ENCODE measurements at places on chromosomes 7 and 10.

GRCh38 chr7:127208860-127209259 is 43.9 kb downstream of the GRM8 start:
- no peak for DNase-seq
- no peaks in the 10 kb centered on the region for H3K4me1 ChIP-seq
- no peaks in the 10 kb centered on the region for H3K27me3 ChIP-seq
- no peaks in the 10 kb centered on the region for H3K36me3 ChIP-seq
- no peak overlapping the region for H3K27ac ChIP-seq
- no peak overlapping the region for H3K4me3 ChIP-seq

- no peaks in the 10 kb centered on the region for H3K4me1 ChIP-seq
- no peak overlapping the region for H3K4me3 ChIP-seq
- no peak overlapping the region for H3K27ac ChIP-seq
These were observed 139.4 kb downstream of the SVIL start for GRCh38 chr10:29495366-29495765.

DNA sequence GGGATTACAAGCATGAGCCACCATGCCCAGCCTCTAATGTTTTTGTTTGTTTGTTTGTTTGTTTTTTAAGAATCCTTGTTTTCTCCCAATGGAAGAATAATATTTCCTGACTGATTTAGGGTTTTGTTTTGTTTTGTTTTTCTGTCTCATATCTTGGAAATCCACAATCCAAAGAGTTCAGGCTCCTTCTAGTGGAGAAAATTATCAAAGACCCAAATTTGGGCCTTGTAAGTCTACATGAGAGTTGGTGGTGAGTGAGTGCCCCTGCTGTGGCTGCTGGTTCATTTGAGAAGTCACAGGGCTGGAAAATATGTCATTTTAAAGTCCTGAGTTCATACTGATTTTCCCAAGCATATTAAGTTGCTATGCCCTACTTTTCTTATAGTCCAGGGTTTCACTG is 33.5 kb upstream of the KLHL7 start:
- H3K27ac ChIP-seq = no peak overlapping the region
- peaks cover 10% of the 10 kb centered on the region for H3K4me1 ChIP-seq
- no peaks in the 10 kb centered on the region for H3K36me3 ChIP-seq
- H3K27me3 ChIP-seq = no peaks in the 10 kb centered on the region
- H3K4me3 ChIP-seq = no peak overlapping the region

DNA sequence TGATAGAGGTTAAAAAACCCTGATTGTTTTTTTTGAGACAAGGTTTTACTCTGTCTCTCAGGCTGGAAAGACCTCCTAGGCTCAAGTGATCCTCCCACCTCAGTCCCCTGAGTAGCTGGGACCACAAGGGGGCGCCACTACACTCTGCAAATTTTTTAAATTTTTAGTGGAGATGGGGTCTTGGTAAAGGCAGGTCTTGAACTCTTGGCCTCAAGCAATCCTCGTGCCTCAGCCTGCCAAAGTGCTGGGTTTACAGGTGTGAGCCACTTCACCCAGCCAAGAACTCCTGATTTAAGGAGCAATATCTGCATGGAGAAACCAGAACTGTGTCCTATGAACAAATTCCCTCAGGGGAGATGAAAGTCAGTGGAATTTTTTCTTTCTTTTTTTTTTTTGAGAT is 7.3 kb upstream of the KLHDC10 start:
- H3K27ac ChIP-seq = no peak overlapping the region
- no peak overlapping the region for H3K4me3 ChIP-seq
- H3K36me3 ChIP-seq = no peaks in the 10 kb centered on the region
- no peaks in the 10 kb centered on the region for H3K27me3 ChIP-seq

- no peaks in the 10 kb centered on the region for H3K27me3 ChIP-seq
- H3K4me1 ChIP-seq = no peaks in the 10 kb centered on the region
- H3K4me3 ChIP-seq = no peak overlapping the region
- no peaks in the 10 kb centered on the region for H3K36me3 ChIP-seq
These were observed 186.8 kb downstream of the USP6NL start for GRCh38 chr10:11424456-11425295.

- no peaks in the 10 kb centered on the region for H3K4me1 ChIP-seq
- DNase-seq = no peak
- H3K27ac ChIP-seq = no peak overlapping the region
- no peaks in the 10 kb centered on the region for H3K27me3 ChIP-seq
These were observed 95.7 kb downstream of the GNAI1 start for GRCh38 chr7:80230327-80230726.
